ENCODE measurements at places on chromosomes 6 and 20. TPM values are rescaled to one million over a fixed set of nuclear protein-coding genes. Genes with fewer than 3 reads are reported as not detected.

DNA sequence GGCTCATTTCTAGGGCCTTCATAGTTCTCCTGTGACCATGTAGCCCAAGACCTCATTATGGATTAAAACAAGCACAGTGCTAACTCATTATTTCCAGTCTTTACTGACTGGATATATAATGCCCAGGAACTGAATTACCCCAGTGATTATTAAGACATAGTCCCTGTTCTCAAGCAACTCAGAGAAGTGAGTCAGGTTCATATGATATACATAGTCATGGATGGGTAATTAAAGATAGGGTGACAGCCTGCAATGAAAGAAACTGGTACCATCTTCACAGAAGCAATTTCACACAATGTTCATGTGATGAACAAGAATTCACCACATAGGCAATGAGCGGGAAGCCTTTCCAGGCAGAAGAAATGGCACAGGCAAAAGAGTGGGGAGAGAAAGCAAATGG, 3.5 kb downstream of the TRIM27 start:
- DNase-seq, result no peak

Gene ADGRF5
- 23.3 TPM for polyA plus RNA-seq

Gene OR2H2
- polyA plus RNA-seq, result not detected

Gene ELOVL2
- 0.34 TPM for polyA plus RNA-seq

DNA sequence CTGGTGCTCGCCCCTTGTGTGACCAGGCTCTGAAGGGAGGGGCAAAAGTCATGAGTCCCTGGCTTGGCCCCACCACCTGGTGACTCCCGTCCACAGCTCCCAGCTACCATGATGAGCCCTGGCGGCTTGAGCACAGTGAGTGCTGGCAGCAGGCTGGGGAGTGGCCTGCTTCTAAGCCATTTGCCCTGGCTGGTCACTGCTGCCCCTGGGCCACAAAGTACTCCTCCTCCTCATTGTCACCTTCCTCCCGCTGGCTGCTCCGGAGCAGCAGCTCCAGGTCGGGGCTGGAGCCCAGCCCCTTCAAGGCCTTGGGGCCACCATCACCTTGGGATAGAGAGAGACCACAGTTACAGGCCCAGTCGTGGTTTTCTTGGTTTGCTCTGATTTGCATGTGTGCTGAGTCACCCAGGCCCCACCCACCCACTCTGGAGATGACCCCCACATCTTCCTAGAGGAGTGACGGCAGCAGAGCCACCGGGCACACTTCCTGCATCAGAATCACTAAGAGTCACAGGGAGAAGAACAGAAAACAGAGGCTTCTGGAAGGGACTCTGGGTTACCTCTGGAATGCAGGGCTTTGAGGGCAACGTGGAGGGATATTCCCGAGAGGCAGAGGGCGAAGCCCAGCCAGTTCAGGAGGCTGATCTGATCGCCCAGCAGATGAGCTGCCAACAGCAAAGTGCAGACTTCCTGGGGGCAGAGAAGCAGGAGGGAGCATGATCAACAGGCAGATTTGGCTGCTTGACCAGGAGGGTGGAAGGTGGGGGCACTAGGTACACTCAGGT, 42.1 kb upstream of the CDH22 start:
- DNase-seq, result no peak

DNA sequence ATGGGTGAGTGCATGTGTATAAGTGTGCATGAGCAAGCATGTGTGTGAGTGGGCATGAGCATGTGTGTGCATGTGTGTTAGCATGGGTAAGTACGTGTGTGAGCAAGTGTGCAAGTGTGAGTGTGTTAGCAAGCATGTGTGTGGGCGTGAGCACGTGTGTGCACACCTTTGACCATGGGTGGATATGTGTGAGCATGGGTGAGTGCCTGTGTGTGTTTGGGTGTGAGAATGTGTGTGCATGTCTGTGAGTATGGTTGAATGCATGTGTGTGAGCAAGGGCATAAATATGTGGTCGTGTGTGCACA, 84.6 kb downstream of the DLL1 start:
- no peak for DNase-seq

Gene ZNF318
- polyA plus RNA-seq, result 4.5 TPM

All from psoas muscle (tissue), 8 donors.